ENCODE measurements at places on chromosomes 12 and 14.

- DNase-seq, result no peak
Measured at GRCh38 chr12:111249018-111249370, 119.9 kb downstream of the PHETA1 start.

DNA sequence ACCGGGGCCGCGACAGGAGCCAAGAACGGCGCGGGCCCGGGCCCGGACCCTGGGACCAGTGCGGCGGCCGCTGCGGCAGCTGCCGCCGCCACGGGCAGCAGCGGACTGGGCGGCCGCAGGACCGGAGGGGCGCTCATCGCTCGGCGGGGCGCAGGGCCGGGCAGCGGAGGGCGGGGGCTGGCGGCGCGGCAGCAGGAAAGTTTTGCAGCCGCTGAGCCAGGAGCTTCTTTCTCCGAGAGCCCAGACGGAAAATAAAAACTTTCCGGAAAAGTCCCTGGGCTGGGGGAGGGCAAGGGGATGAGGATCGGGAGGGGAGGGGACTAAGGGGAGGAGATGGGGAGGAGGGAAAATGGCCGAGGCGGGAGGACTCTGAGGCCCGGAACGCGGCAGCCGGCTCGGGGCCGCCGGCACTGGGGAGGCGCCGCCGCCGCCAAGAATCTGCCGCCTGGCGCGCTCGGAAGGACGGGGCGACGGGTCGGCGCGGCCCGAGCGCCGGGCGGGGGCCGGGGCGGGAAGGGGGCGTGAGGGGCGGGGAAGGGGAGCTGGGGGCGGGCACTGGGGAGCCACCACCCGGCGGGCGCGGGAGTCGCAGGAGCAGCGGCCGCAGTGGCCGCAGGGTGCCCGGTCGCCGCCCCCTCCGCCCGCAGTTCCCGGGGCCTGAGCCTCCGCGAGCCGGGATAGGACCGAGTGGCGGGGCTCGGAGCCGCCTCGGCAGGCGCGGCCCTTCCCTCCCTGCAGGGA lies at the start of gene PRKD1:
Gene PRKD1, minus strand, starts transcription at position 472 of the 741 bp plus-strand sequence.
- DNase-seq, result no peak

- DNase-seq, result no peak
Measured at GRCh38 chr12:111705672-111706071, 19.8 kb downstream of the ACAD10 start.

DNA sequence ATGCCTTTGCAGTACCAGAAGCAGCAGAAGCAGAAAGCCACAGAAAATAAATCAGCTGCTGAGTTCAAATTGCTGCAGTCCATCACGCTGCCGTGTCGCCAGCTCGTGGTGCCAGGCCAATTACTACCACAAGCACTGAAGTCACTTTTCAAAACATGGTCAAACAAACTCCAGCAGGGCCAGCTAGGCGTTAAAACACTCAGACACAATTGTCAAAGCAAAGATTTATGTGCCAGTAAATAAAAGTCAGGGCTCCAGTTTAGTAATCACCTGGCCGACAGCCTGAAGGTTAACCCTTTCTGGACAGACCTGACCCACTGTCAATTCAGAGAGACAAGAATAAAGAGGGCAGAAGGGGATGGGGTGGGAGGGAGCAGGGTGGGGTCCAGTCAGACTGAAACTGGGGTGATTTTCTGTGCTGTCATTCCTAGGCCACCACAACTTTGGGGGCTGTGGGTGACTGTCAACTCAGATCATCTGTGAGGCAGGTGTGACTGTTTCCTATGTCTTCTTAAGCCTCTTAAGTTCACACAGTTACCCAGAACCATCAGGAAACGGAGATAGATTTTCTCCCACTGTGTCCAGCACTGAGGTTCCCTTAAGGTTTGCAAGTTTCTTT lies 109.8 kb upstream of the FUT8 start:
- no peak for DNase-seq

DNA sequence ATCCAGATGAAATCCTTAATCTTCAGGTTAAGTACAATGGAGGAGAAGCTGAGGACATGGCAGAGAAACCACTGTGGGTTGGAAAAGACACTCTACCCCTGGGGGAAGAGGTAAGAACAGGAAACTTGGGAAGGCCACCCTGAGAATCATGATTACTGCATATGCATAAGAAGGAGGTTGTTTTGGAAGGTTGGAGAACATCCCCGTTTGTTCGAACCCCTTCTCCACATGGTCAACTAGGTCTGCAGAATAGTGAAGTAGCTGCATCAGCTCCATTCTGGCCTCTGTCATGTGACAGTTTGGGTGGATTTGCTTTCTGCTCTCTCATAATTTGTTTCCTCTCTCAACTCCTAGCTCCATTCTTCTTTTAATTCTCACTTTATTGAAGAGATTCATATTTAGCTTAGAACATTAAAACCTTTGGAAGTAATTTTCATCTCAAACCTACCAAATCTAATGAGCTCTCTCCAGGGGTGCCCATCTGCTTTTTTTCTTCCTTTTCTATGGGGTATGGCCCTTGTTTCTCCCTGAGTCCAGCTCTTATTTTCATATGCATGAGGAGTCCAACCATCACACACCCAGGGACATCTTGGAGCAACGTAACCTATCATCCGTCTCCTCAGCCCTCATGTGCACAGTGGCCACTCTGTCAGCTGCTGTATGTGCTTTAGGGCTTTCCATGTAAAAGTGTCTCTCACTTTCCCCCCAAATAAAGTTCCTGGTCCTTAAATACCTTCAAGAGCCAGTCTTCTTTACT lies 820.3 kb downstream of the TMEM121 start:
- DNase-seq, result no peak

- no peak for DNase-seq
Measured at GRCh38 chr14:46215801-46216200, 435.8 kb downstream of the RPL10L start.

DNA sequence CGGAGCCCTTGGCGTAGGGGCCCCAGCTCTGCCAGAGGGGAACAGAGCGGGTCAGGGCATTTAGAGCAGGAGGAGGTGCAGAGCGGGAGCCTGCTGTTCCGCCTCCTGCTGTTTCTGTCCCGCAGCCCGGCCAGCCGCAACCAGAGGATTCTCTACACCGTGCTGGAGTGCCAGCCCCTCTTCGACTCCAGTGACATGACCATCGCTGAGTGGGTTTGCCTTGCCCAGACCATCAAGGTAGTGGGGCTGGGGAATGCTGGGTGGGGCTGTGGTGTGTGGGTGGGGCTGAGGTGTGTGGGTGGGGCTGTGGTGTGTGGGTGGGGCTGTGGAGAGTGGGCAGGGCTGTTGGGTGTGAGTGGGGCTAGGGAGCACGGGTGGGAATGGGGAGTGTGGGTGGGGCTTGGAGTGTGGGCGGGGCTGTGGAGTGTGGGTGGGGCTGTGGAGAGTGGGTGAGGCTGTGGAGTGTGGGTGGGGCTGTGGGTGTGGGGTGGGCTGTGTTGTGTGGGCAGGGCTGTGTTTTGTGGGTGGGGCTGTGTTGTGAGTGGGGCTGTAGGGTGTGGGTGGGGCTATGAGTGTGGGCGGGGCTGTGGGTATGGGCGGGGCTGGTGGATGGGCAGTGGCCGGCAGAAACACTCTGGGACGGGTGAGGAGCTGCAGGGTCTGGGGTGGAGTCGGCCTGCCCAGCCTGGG lies 8.0 kb downstream of the ASPG start:
- DNase-seq, result no peak

GRCh38 chr14:104436047-104436591 lies 143.4 kb upstream of the C14orf180 start:
- DNase-seq, result no peak

DNA sequence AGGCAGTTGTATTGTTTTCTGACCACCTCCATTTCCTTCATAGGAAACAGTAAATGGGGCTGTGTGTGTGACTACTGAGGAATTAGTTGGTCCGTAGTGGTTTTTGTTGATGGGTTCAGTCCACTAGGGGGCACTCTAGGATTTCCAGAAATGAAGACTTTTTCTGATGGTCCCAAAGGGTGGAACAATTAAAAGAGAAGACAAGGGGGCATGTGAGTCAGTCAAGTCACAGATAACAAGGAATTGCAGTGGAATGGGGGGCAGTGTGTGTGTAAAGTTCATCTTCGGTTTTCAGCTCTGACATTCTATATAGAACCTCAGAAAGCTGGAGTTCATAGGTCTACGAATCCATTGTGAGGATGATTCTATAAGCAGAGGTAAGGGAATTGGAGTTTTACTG lies 186.6 kb upstream of the OR4E1 start:
- DNase-seq, result no peak

DNA sequence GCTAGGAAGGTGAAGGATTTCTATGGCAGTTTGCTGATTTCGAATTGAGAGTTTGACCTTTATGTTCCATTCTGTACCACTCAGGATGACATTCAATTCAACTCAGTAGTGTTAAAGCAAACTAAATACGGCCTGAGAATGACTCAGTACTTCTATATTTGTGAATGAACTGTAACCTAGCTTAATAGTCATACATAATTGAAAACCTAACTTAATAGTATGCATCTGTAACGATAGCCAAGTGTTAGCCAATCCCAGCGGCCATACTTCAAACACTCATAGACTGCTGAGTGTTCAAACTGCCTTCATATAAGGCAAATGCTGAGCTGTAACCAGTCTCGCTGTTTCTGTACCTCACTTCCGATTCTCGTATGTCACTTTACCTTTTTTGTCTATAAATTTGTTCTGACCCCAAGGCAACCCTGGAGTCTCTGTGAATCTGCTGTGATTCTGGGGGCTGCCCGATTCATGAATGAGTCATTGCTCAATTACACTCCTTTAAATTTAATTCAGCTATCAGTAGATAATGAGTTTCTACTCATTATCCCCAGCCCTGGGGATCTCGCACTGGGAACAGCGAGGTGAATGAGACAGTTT lies 98.5 kb upstream of the SLC24A4 start:
- DNase-seq, result no peak

DNA sequence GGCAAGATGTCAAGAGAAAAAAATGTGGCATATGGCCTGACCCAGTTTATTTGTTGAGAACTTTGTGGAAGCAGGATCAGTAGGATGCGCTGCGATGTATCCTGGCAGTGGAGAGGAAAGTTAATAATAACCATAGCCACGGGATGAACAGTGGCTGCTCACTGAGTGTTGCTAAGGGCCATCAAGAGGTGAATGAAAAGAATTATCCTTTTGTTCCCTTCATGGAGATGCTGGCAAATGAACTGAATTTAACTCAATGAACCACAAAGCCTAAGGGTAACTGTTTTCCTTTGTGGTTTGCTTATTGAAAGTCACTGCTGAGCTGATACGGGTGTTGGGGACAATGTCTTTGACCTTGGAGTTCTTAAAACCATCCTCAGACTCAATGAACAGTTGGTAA lies 476.5 kb downstream of the APAF1 start:
- DNase-seq, result no peak

- peak; percentile 19 for DNase-seq
Measured at GRCh38 chr14:50230701-50231474, 490 bp downstream of the SOS2 start.

DNA sequence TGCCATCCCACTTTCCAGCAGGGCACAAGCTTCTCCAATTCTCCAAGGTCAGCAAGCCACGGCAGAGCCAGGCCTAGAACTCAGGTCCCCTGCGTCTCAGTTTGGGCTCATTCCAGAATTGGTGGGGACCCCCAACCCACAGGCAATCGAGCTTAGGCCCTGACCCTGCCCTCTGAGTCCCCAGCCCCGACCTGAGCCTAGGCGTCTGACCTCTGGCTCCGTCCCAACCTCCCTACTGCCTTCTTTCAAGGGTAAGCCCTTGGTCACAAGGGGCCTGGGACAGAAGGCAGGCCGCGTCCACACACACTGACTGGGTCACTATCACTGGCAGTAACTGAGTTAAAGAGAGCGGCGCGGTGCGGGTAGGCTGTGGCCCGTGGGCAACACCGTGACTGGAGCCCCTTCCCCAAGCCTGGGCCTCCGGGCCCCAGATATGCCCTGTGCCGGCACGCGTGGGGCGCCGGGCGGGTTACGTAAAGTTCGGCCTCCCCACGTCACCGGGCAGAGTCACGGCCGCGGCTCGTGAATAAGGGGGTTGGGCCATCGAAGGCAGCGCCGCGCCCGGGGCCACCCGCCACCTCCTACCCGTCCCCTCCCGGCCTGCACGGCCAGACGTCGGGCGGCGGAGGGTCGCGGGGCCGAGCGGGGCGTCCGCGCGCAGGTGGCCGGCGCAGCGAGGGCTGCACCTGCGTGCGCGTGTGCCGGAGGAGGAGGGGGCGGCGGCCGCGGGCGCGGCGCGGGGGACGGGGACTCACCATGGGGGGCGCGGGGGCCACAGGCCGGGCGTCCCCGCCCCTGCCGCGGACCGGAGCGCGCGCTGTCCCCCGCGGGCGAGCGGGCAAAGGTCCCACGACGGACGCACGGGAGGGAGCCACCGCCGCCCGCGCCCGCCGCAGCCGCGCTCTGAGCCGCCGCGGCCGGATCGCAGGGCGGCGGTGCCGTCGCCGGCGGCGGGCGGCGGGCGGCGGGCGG lies 516 bp downstream of the ANKRD9 start:
- DNase-seq, result no peak

- no peak for DNase-seq
Measured at GRCh38 chr14:93686268-93686667, 102.0 kb downstream of the PRIMA1 start.

- no peak for DNase-seq
Measured at GRCh38 chr12:116368196-116369194, 91.0 kb upstream of the MED13L start.

DNA sequence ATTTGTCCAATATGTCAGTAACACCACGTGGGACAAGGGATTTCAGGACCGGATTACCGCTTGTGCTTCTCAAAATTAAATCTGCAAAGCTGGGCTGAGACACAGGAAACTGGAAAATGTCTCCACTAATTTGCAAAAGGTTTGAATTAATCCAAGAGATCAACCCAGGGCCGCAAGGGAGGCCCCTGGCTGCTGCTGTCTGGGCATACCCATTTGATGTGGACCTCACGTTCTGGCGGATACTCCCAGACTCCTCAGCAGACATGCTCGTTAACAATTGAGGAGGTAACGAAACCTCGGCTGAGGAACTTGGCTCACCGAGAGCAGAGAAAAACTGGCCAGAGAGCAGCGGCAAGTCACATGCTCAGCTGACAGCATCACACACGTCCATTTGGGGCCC lies 180.6 kb downstream of the SLC15A4 start:
- DNase-seq, result no peak

DNA sequence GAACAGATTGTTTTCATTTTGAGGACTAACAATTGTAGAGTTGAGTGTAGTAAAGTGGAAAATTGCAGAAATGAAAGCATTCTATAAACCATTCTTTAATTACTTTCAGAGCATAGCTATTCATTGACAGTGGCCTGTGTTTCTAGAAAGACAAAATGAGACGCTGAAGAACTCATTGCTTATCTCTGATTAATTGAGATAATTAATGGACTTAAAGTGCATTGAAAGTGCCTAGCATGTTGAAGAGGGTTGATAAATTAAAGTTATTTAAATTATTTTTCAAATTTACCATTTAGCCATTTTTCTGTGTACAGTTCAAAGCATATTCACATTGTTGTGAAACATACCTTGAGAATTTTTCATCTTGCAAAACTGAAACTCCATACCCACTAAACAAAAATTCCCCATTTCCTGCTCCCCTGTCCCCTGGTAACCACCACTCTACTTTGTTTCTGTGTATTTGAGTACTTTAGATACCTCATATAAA lies 57.4 kb downstream of the DAAM1 start:
- DNase-seq, result no peak

- DNase-seq, result no peak
Measured at GRCh38 chr12:14607568-14607967, 39.9 kb upstream of the PLBD1 start.

- no peak for DNase-seq
Measured at GRCh38 chr14:26255213-26255612, 342.6 kb downstream of the NOVA1 start.
